AG04449 (cell line): ENCODE measurements at places on chromosomes 2 and 18.

DNA sequence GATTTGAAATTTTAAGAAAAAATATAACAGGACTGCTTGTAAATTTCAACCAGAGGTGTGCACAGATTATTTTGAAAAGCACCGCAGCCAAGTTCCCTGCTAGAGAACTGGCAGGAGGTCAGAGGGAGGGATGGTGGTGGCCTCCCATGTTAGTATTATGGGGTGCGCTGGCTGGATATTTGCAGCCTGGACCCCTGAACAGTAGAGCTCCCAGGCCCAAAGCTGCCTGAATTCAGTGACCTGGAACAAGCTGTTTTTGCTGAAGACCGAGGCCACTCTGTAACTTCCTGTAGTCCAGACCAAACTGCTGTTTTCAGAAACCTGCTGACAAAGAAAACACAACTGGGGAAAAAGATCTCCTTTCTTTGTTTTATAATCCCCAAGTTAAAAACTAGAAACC is 314.3 kb downstream of the TNS1 start:
- DNase-seq = no peak

GRCh38 chr18:39599251-39599650 is 2033.7 kb upstream of the CELF4 start:
- DNase-seq = no peak

DNA sequence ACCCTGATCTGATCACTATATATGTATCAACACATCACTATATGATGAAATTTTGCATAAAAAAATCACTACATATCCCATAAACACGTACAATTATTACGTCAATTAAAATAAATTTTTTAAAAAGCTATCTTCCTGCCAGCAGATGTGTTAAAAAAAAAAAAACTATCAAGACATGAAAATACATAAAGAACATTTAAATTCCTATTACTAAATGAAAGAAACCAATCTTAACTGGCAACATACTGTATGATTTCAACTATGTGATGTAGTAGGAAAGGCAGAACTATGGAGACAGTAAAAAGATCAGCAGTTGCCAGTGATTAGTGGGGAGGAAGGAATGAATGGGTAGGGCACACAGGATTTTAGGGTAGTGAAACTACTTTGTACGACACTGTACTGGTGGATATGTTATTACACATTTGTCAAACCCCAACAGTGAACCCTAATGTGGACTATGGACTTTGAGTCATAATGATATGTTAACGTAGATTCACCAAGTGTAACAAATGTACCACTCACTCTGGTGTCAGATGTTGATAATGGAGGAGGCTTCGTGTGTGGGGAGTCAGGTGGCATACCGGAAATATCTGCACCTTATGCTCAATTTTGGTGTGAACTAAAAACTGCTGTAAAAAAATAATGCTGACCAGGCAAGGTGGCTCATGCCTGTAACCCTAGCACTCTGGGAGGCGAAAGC is 27.4 kb downstream of the USP34 start:
- no peak for DNase-seq

DNA sequence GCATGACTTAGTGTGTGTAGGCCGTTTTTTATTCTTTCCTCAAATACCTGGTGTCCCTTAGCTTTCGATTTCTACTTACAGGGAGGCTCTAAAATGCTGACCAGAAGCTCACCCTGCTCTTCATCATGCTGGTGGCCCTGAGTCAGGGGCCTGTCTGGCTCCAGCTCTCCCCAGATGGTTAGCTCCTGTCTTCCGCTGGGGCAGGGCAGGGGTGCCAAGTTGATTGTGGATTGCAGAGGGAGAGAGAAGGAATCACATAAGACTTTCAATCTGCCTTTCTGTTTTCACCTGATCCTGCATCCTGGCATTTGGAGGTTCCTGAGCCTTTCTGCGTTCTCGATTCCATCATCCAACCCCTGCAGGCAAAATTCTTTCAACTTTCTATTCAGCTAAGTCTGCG is 4.2 kb downstream of the CIB4 start:
- DNase-seq = no peak

- DNase-seq = no peak
Observed at GRCh38 chr2:28979041-28979440, 2.1 kb upstream of the TOGARAM2 start.

DNA sequence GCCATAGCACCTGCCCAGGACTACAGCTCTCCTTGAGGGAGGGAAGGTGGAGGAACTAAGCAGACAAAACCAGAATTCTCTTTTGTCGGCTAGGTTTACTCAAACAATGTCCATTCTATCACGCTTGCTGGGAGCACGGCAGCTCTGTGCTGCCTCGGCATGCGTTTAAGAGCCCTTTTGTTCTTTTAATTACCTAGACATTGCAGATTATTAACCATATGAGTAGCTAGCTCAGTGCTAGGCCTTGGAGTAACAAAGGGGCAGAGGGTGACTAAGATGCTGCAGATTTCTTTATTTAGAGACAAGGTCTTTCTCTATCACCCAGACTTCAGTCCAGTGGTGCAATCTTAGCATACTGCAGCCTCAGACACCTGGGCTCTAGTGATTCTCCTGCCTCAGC is 11.1 kb downstream of the MSGN1 start:
- DNase-seq = no peak

GRCh38 chr2:64504774-64505720 is 19.1 kb upstream of the AFTPH start:
- DNase-seq = no peak

GRCh38 chr2:144240656-144241339 is 279.1 kb downstream of the ZEB2 start:
- no peak for DNase-seq

DNA sequence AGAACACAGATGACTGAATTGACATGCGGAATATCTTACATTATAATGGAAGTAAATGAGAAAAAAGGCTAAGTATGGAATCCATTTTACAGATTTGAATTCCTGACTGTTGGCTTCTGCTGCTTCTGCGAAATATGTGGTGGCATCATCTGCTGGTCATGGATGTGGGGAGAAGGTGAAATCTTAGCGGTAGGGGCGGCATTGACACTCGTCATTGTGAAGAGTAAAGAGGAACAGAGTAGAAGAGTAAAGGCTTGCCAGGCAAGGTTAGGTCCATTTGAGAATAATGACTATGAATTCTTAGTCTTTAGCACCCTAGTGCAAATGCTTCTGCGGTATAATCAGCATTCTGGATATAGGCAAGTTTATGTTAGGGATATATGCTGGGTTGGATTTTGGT is 32.4 kb downstream of the ACTR3 start:
- no peak for DNase-seq

DNA sequence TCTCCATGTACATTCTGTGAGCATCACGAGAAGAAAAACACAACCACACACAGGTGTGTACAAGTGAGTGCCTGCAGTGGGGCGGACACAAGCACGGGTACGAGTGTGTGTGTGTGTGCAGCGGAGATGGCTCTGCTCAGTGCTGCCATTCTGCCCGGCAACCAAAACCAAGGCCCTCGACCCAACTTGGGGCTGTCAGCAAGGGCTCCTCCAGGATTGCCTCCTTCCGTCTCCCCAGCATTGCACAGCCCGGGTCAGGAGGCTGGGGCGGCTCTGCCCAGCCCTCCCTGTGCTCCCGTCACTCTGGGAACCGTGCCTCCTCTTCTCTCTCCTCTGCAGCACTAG is 66.5 kb downstream of the PXDN start:
- DNase-seq = no peak

DNA sequence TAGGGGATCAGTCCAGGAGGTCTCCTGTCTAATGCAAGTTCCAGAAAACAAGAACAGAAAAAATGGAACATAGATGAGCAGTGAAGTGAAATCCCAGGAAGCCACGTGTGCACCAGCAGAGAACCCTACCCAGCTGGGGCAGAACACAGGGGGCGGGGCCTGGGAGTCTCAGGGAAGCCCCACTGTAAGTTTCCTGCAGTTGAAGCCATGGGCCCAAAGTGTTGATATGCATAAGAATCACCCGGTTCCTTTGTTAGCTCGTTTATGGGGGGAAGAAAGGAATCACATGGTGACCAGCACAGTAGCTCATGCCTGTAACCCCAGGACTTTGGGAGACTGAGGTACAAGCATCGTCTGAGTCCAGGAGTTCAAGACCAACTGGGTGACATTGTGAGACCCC is 131.3 kb downstream of the INO80D start:
- no peak for DNase-seq

- DNase-seq = no peak
Observed at GRCh38 chr2:145813481-145813880, 1293.6 kb upstream of the ZEB2 start.

DNA sequence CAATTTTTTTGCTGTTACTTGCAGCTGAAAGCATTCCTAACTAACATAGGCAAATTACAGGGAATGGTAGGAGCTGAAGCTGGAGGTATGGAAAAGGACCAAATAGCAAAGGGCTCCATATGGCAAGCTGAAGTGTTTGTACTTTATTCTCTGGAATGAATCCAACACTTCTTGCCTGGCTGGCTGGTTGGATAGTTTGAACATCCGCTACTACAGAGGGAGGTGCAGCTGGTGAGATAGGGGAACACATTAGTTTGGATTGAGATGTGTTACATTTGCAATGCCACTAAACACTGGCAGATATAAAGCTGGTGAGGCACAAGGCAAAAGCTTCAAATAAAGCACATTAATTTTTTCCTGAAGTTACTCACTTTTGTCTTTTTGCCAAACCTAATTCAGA is 291.5 kb downstream of the SP3 start:
- no peak for DNase-seq

- DNase-seq = no peak
Observed at GRCh38 chr18:56959120-56959519, 187.8 kb upstream of the BOD1L2 start.

- DNase-seq = no peak
Observed at GRCh38 chr2:238108423-238109183, 8.5 kb downstream of the ESPNL start.

GRCh38 chr2:23330214-23330613 is 54.8 kb upstream of the KLHL29 start:
- DNase-seq = no peak

DNA sequence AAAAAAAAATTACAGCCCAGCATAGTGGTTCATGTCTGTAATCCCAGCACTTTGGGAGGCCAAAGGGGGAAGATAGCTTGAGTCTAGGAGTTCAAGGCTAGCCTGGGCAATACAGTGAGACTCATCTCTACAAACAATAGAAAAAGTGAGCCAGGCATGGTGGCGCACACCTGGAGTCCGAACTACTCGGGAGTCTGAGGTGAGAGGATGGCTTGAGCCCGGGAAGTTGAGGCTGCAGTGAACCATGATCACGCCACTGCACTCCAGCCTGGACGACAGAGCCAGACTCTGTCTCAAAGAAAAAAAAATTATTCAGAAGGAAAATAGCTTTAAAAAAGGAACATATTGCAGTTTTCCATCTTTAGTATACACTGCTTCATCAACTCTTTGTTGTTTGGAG is 47.8 kb downstream of the CYP27C1 start:
- no peak for DNase-seq

- DNase-seq = no peak
Observed at GRCh38 chr2:188388831-188389230, 97.2 kb downstream of the GULP1 start.

DNA sequence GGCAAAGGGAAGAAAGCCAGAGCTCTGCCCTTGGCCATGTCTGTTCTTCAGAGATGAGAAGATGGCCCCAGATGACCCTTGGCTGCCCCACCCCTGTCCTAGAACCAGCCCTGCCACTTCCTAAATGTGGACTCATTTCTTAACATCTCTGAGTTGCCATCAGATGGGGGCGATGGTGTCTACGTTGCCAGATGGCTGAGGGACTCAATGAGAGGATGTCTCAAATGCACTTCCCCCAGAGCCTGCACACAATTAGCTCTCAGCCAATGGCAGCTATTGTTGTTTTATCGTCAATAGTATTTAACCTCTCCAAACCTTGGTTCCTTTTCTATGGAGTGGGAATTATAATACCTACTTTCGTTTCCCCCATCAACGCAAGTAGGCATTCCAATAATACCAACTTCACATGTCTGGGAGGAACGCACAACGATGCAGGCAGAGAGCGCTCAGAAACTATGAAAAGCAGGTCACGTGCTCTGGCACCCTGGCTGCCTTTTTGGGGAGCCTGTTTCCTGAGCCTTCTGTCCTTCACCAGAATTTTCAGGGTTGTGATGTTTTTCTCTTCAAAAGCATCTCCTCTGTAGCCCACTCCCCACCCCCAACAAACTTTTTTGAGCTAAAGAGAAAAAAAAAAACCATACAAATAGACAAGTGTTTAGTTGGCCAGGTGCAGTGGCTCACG is 100.3 kb downstream of the MCFD2 start:
- no peak for DNase-seq

GRCh38 chr2:102399499-102400141 is 23.3 kb upstream of the IL18RAP start:
- DNase-seq = no peak

DNA sequence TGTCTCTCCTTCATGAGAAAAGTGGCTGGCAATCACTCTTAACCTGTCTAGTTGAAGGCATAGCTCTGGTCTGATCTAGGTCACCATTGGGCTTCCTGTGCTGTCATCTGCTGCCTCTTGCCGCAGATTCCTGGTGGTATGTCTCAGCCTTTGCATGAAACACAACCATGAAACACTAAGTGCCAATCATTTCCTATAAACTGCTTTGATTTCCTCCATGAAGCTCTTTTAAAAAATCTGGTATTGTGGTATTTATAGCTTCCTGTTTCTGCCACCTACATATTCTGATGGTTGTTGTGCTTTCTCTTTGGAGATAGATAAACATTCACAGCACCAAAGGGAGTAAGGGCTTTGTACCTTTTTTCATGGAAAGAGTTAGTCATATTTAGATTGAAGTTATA is 120.0 kb upstream of the EPC2 start:
- no peak for DNase-seq

GRCh38 chr2:128279009-128279408 is 39.7 kb downstream of the HS6ST1 start:
- no peak for DNase-seq

DNA sequence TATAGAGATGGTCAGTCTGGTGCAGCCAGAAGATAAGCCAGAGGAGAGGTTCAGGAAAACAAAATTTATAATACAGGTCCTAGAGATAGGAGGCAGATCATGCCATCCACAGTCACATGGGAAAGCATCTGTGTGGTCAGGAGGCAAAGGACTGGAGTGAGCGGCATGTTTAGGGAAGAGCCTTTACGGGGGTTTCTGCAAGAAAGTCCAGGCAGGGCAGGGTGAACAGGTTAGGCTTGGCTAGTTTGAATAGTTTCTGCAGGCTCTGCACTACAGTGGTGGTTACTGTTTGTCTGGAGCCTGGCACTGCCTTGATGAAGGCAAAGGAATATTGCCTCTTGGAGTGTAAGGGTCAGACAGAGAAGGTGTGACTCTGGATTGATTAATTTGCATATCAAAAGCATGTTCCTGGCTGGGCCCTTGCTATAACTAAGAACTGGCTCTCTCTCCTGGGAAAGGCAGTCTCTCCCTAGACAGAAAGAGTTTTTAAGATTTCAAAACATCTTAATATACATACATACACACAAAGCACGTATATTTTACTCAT is 1034.7 kb upstream of the CHAC2 start:
- no peak for DNase-seq

- DNase-seq = no peak
Observed at GRCh38 chr18:32358075-32358474, 112.6 kb downstream of the GAREM1 start.

- DNase-seq = no peak
Observed at GRCh38 chr18:34959211-34959829, 81.9 kb upstream of the MAPRE2 start.
